ENCODE measurements at places on chromosomes 5 and 9.

GRCh38 chr9:22146604-22147003 is 137.5 kb upstream of the CDKN2B start:
- no peak overlapping the region for H3K4me3 ChIP-seq
- H3K27ac ChIP-seq, result no peak overlapping the region
- no peak for DNase-seq
- H3K36me3 ChIP-seq, result no peaks in the 10 kb centered on the region
- no peaks in the 10 kb centered on the region for H3K4me1 ChIP-seq
- H3K27me3 ChIP-seq, result no peaks in the 10 kb centered on the region

- no peaks in the 10 kb centered on the region for H3K27me3 ChIP-seq
- H3K27ac ChIP-seq, result no peak overlapping the region
- H3K4me1 ChIP-seq, result peaks cover 37% of the 10 kb centered on the region
- no peaks in the 10 kb centered on the region for H3K36me3 ChIP-seq
- no peak overlapping the region for H3K4me3 ChIP-seq
- no peak for DNase-seq
Measured at GRCh38 chr9:16651446-16651964, 219.0 kb downstream of the BNC2 start.

GRCh38 chr9:114336157-114336556 is 6.5 kb downstream of the ORM2 start:
- H3K36me3 ChIP-seq, result peaks cover 52% of the 10 kb centered on the region
- DNase-seq, result no peak
- no peaks in the 10 kb centered on the region for H3K4me1 ChIP-seq
- no peak overlapping the region for H3K4me3 ChIP-seq

DNA sequence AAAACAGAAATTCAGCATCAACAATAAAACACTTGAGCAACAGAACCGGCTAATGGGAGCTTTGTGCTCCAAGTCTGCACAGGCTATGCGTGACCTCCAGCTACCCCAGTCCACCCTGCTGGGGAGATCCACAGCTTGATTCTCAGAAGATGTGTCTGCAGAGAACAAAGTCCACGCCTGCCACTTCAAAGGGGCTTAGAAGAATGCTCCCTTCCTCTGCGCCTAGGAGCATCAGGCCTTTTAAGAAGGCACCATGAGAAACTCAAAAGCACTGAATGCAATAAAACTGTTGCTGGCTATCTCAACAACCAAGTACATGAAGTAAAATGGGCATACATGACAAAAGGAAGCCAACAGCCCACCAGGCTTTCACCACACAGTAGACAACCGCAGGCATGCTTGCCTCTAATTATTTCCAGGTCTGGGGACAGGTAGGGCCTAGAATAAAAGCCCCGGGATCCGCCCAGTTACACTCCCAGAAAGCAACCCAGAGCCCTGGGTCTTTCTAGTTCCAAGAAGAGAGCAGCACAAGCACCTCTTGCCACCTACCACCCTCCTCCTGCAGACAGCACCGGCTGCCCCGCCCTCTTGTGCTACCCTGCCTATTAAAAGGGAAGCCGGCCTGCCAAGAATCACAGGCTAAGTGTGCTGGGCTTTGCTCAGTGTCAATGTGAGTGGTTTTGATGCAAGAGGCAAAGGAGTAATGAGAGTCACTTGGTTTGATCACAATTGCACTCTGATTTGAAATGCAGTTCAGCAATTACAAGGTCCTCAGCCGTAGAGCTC is 123.2 kb downstream of the SPOCK1 start:
- H3K4me1 ChIP-seq, result no peaks in the 10 kb centered on the region
- H3K36me3 ChIP-seq, result no peaks in the 10 kb centered on the region
- H3K27me3 ChIP-seq, result no peaks in the 10 kb centered on the region

DNA sequence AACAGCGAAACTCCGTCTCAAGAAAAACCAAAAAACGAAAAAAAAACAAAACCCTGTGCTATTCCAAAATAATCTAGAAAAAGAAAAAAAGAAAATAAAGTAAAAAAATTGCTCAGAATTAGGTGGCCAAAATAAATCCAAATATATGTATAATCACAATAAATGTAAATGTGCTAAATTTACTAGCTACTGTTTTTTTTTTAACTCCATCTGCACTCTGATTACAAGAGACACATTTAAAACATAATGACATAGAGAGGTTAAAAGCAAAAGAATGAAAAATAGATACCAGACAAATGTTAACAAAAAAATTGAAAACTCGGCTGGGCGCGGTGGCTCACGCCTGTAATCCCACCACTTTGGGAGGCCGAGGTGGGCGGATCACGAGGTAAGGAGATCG is 66.1 kb downstream of the FGF1 start:
- H3K4me1 ChIP-seq, result peaks cover 6% of the 10 kb centered on the region
- no peak overlapping the region for H3K4me3 ChIP-seq
- H3K27me3 ChIP-seq, result no peaks in the 10 kb centered on the region
- DNase-seq, result no peak
- no peak overlapping the region for H3K27ac ChIP-seq
- H3K36me3 ChIP-seq, result no peaks in the 10 kb centered on the region

- H3K36me3 ChIP-seq, result no peaks in the 10 kb centered on the region
- H3K4me3 ChIP-seq, result no peak overlapping the region
- H3K4me1 ChIP-seq, result no peaks in the 10 kb centered on the region
- DNase-seq, result no peak
Measured at GRCh38 chr9:107059220-107059619, 196.3 kb downstream of the ZNF462 start.

DNA sequence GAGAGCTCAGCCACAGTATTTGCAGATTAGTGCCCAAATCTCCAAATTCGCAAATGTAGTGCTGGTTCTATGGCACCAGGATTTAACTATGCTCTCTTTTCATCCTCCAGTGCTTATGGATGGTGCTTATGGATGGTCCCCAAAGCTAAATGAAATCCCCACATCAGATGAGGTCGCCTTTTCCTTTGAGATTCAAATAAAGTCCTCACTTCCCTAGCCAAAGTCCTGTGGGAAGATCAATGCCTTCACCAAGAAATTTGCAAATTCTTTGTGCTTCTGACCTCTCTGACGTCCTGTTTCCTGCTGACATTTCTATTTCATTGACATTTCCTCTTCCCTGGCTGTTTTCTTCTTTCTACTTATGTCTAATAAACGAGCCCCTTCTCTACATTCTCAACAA is 1077.0 kb upstream of the C9orf72 start:
- H3K4me3 ChIP-seq, result no peak overlapping the region
- H3K4me1 ChIP-seq, result no peaks in the 10 kb centered on the region
- no peaks in the 10 kb centered on the region for H3K36me3 ChIP-seq

DNA sequence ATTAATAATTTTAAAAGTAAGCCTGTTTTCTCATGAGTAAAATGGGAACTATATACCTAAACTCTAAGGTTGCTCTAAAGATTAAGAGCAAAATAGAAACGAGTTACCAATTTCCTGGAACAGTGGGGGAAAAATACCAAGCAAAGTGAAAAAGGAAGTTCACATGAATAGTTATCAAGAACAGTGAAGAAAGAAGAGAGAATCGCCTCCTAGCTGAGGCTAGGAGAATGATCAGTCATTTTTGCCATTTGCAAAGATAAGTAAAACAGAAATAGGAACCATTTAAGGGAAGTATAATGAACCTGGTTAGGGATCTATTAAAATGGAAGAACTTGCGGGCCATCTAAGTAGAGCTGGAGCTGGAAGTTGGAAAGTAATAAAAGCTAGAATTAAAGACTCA is 50.7 kb downstream of the P4HA2 start:
- no peaks in the 10 kb centered on the region for H3K36me3 ChIP-seq
- no peak for DNase-seq
- H3K27me3 ChIP-seq, result no peaks in the 10 kb centered on the region
- H3K4me3 ChIP-seq, result no peak overlapping the region
- no peak overlapping the region for H3K27ac ChIP-seq
- peaks cover 7% of the 10 kb centered on the region for H3K4me1 ChIP-seq

DNA sequence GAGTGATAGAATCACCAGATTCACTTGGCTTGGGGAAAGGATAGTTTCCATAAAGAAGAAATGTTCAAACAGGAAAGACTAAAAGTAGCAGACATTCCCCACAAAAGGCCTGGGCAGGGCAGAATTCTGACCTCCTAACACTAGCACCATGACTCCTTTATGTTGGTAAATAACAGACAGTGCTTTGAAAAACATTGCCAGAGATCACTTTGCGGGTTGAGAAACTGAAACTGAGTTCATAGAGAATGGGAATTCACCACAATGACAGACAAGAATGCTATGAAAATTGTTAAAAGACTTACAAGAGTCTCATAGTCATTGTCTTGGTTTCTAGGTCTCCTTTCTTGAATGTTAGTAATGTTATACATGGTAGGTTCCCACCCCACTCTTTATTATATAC is 172.5 kb upstream of the GLRA1 start:
- DNase-seq, result no peak
- no peaks in the 10 kb centered on the region for H3K36me3 ChIP-seq
- no peak overlapping the region for H3K4me3 ChIP-seq
- no peaks in the 10 kb centered on the region for H3K4me1 ChIP-seq

- H3K27me3 ChIP-seq, result no peaks in the 10 kb centered on the region
- H3K27ac ChIP-seq, result no peak overlapping the region
- no peaks in the 10 kb centered on the region for H3K36me3 ChIP-seq
- peaks cover 2% of the 10 kb centered on the region for H3K4me1 ChIP-seq
- H3K4me3 ChIP-seq, result no peak overlapping the region
- peak; percentile 30 for DNase-seq
Measured at GRCh38 chr5:6472792-6473191, 24.1 kb downstream of the UBE2QL1 start.

DNA sequence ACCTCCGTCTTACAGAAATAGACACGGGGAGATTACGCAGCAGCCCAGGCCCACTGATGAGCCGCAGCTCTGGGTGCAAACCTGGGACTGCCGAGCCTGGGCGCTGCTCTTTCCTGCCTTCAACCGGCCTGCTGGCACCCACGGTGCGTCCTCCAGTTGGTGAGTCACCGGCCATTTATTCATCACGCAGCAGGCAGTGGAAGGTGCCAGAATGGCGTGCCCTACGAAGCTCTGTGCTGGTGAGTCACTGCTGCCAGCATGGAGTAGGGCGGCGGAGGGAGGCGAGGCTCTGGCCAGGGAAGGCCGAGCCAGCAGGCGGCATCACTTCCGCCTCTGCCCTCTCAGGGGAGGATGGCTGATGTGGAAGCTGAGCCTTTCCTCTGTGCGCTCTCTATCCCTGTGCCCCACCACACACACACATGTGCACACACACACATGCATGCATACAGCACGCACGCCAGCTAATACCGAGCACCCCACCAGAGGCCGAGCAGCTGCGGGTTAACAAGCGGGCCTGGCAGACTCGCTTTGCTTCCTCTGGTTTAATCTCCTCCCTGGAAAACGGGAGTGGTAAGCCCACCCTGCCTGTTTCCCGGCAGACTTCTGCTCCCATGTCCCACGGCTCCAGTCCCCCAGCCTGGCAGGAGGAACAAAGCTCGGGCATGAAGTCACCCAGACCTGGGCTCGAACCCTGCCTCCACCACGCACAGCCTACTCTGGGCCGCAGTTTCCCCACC is 39.2 kb downstream of the OLFM1 start:
- H3K27me3 ChIP-seq, result no peaks in the 10 kb centered on the region
- H3K27ac ChIP-seq, result no peak overlapping the region
- H3K4me3 ChIP-seq, result no peak overlapping the region
- no peaks in the 10 kb centered on the region for H3K4me1 ChIP-seq
- no peak for DNase-seq
- no peaks in the 10 kb centered on the region for H3K36me3 ChIP-seq

- H3K4me3 ChIP-seq, result no peak overlapping the region
- H3K27ac ChIP-seq, result no peak overlapping the region
- no peaks in the 10 kb centered on the region for H3K4me1 ChIP-seq
- H3K36me3 ChIP-seq, result no peaks in the 10 kb centered on the region
Measured at GRCh38 chr9:81372628-81373191, 316.6 kb downstream of the TLE1 start.

DNA sequence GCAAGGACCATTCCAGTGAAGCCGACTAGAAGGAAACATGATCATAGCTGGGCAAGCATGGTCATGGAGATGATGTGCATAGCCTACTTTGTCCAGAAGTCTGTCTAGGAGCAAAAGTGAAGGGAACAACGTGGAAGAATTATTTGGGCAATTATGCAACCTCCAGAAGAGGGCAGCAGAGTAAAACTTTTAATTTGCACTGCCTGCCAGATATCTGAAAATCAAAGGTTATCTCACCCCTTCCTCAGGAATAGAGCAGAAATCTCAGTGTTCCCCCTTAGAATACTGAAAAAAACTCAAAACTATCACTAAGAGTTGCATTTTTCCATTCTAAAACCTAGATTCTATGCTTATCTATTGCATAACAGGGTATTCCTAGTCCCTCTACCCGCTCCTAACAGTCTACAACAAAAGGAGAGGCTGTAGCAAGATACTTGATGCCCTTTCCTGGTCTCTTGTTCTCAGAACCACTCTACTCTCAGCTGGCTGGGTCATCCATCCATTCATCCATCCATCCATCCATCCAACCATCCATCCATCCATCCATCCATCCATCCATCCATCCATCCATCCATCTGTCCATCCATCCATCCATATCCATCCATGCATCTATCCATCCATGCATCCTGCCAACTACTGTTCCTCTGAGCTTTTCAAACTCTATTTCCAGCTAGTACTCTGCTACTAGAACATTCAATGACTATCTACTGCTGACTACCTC is 8.4 kb upstream of the SETD9 start:
- H3K4me3 ChIP-seq, result no peak overlapping the region
- H3K4me1 ChIP-seq, result no peaks in the 10 kb centered on the region
- no peak overlapping the region for H3K27ac ChIP-seq
- no peak for DNase-seq
- no peaks in the 10 kb centered on the region for H3K36me3 ChIP-seq
- no peaks in the 10 kb centered on the region for H3K27me3 ChIP-seq

- no peak overlapping the region for H3K4me3 ChIP-seq
- H3K36me3 ChIP-seq, result no peaks in the 10 kb centered on the region
- H3K4me1 ChIP-seq, result peaks cover 22% of the 10 kb centered on the region
Measured at GRCh38 chr5:81506900-81507588, 113.1 kb upstream of the ACOT12 start.

DNA sequence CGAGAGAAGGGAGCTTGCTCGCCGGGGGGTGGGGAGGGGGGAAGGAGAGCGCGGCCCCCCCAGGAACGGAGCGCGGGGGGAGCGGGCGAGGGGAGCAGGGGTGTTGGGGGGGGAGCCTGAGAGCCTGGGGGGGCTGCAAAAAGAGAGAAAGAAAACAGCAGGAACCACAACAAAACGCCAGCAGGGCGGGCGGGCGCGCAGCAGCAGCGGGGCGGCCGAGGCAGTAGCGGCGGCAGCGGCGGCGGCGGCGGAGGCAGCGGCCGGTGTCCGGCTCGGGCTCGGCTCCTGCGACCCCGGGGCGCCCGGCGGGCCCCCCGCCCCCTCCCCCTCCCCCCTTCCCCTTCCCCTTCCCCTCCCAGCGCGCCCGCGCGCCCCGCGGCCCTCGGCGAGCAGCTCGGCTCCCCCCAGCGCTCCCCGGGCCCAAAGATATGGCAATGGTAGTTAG is 1.6 kb downstream of the NR2F1 start:
- H3K27ac ChIP-seq, result peak overlapping the region; percentile 90
- peak overlapping the region; percentile 39 for H3K4me3 ChIP-seq
- no peak for DNase-seq
- H3K27me3 ChIP-seq, result peaks cover 9% of the 10 kb centered on the region

All from sigmoid colon (tissue), 7 donors.